ENCODE measurements at places on chromosomes 7 and 10.

GRCh38 chr10:13705526-13706174, 118.9 kb downstream of the PRPF18 start:
- DNase-seq, result no peak

- no peak for DNase-seq
Measured at GRCh38 chr7:2028733-2029132, 204.0 kb downstream of the MAD1L1 start.

DNA sequence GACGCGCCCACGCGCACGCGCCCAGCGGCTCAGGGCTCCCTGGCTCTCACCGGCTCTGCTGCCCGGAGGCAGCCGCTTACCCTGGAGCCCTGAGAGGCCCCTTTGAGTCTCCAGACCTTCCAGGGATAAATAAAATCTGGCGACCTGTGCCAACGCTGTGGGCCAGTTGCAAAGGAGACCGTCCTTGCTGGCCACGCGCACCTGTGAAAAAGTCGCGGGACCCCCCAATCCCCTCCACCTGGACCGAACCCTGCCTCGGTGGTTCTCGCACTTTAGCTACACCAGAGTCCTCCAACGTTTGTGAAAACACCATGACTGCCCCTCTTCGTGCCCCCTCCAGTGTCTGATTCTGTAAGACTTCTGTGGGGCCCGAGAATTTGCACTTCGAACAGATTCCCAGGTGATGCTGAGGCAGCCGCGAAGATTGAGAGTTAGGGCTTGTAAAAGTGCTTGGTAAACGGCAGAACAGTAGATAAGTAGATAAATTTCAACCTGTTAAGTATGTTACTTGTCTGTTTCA, 102.4 kb upstream of the SVIL start:
- no peak for DNase-seq

GRCh38 chr7:127706766-127707165, 54.8 kb downstream of the SND1 start:
- DNase-seq, result no peak

- DNase-seq, result no peak
Measured at GRCh38 chr10:99672884-99673283, 13.6 kb downstream of the ENTPD7 start.

DNA sequence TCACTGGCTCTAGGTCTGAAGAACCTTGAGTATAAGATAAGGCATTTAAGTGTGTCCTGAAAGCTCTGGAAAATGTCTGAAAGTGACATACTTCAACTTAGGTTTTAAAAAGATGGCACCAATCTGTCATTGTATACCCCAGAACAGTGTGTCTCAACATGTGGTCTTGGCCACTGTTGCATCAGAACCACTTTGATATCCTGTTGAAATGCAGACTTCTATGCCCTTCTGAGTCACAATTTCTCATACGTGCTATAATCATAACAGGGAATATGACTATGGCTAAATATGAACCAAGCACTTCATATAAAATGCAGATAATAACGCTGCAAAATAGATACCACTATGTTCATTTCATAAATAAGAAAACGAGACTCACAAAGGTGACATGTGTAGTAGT, 38.0 kb upstream of the GPAM start:
- no peak for DNase-seq

Data from stimulated activated CD8-positive, alpha-beta memory T cell treated with anti-CD3 and anti-CD28 coated beads, Interleukin-4, amount 100 ng/mL, for 1 hour (primary cell).